NCI-H2107 (cell line): ENCODE measurements at places on chromosomes 7 and 10.

DNA sequence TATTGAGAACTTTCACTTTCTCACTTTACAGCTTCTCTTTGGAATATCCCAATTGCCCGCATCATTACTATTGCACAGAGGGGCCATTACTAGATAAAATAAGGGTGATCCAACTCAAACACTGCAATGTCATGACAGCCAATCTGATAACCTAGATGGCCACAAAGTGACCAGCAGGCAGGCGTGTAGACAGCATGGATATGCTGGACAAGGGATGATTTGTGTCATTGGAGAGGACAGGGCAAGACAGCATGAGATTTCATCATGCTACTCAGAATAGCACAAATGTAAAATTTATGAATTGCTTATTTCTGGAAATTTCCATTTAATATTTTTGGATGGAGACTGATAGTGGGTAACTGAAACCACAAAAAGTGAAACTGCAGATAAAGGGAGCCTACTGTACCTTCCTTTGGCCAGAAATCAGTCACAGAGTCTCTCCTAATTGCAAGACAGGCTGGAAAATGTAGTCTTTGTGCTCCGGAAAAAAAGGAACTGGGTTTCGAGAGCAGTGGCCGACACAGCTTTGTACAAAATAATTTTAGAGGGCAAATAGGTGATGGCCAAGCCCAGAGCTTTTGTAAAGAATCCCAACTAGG, 6.1 kb upstream of the GSDME start:
- no peak for DNase-seq

GRCh38 chr10:1127629-1128028, 71.4 kb downstream of the WDR37 start:
- DNase-seq, result no peak

DNA sequence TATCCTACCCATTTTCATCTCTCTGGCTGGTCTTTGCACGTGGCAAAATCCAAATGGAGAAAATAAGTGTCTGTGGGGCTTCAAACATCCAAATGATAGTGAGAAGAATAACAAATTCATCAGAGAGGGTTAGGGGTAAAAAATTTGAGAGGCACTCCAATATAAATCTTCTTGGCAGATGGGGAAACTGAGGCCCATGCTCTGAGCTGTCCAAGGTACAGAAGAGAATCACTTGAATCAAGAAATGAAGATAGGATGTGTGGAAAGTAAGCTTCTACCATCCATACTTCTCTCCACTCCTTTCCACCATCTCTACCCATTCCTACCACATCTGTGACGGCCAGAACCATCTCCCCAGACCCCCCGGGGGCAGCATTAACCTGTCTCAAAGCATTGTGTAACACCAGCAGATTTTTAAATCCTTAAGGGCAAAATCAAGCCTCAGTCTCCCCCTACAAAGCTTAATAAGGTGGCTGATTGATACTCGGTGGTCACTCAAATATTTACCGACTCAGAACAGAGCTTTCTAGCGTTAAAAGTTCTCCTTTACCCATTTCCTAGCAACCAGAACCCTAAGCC, 818 bp downstream of the GOT1 start:
- no peak for DNase-seq

DNA sequence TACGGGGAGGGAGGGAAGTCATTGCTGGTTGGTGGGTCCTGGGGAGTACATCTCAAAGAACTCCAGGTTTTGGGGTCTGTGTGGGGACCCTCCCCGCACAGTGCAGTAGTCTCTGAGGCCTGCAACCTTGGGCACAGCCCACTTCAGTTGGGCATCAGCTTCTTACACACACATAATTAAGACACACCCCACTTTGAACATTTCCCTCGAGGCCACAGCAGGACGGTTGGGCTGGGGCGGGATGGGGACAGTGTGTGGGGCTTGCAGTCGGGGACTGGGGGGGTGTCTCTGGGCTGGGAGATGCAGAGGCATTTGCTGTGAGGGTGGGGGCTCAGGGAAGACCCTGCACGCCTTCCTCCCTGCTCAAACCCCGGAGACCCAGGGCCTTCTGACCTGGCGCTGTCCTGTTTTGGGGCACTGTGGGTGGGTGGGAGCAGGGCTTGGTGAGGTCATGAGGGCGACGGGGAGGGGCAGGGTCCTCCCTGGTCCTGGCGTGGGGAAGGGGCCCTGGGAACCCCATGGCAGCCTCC, 1.3 kb downstream of the LFNG start:
- no peak for DNase-seq

DNA sequence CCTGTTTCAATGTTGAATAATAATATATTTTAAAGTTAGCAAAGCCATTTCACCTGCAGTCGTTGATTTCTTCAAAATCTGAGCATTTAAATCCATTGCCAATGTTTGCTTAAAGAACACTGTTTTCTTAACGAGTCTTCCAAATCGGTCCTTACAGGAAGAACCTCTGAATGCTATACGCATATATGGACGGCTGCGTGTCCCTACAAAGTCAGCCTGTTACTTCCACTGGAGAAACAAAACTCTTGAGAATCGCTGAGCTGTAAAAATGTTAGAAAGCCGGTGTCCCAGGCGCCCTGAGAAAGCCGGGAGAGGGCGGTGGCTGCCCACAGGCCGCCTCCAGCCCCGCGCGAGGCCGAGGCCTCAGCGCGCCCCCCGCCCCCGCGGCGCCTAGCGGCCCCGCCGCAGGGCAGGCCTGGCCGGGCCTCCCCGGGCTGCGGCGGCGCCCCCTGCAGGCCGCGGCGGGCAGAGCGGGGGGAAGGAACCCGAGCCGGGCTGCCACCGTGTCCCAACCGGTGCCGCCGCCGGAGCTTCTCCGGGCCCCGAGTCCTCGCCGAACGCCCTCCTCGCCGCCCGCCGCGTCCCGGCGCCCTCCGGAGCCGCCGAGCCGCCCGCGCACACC, at the start of gene FHIP2A:
TSS of gene FHIP2A (plus strand) at position 488 of the 622 bp plus-strand sequence. CDS start 299 bp downstream, outside the sequence.
- peak; percentile 40 for DNase-seq

- no peak for DNase-seq
These were observed 132.4 kb downstream of the KIAA1217 start for GRCh38 chr10:24341371-24341770.

DNA sequence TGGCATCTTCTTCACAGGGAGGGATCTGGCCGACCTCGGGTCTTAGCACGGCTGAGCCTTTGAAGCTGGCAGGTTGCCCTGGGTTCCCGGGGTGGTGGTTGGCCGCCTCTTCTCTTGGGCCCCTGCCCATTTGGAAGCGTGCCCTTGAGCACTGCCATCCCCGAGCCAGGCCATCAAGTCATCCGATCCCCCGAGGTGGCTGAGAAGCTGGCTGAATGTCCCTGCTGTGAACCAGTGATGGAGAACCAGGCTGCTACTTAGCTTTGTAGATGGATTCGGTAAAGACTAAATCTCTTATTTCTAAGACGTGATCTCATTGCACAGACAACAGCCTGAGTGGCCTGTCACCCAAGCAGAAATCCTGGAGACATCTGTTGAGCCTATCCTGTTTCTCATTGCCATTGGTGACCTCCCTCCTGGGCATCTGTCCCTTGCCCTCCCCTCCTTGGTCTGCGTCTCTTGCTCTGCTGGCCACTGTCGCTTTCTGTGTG, 74.3 kb downstream of the GRK5 start:
- no peak for DNase-seq

GRCh38 chr10:31149835-31150512, 118.3 kb upstream of the ZNF438 start:
- no peak for DNase-seq

DNA sequence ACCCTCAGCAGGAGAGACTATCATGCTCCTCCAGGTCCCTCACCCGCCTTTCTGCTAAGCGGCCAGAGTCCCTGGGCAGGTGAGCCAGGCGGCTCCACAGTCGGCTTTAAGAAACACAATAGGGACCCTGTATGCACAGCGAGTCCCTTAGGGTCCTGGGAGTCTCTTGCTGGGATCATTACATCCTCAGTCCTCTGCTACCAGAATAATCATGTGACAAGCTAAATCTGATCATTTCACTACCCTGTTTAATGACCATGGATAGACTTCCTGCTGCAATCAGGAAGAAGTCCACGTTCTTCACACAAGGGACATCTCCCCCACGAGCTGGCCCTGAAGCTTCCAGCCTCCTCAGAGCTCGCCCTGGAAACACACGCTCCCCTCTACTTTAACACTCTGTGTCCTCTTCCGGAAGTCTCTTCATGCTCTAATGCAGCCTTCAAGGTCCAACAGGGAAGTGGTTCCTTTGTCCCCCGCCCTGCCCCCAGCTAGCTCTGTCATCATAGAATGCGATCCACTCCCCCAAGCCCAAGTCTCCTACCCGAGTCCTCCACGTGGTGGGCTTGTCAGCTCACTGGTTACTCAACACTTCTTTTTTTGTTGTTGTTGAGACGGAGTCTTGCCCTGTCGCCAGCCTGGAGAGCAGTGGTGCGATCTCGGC, 101.5 kb downstream of the RNF216 start:
- no peak for DNase-seq

GRCh38 chr7:18020138-18020715, 7.4 kb downstream of the PRPS1L1 start:
- no peak for DNase-seq

DNA sequence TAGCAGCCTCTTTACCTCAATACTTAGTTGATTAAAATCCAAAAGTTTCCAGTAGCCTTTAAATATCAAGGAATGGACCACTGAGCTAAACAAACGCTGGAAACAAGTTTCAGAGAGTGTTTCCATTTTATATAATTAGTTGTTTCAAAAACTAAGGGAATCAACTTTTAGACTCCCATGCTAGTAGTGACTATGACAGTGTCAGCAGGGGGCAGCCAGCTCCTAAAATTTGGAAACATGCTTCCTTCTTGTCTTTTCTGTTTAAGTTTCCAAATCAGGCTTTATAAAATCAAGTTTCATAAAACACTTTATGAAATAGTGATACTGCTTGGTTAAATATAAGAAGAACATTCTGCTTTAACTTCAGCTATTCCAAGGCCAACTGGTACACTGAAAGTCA, 138.2 kb upstream of the TMEM229A start:
- no peak for DNase-seq

- DNase-seq, result no peak
These were observed 187.3 kb downstream of the DPY19L1 start for GRCh38 chr7:34849986-34850385.

GRCh38 chr10:93856349-93857145, 37.2 kb upstream of the SLC35G1 start:
- DNase-seq, result no peak

DNA sequence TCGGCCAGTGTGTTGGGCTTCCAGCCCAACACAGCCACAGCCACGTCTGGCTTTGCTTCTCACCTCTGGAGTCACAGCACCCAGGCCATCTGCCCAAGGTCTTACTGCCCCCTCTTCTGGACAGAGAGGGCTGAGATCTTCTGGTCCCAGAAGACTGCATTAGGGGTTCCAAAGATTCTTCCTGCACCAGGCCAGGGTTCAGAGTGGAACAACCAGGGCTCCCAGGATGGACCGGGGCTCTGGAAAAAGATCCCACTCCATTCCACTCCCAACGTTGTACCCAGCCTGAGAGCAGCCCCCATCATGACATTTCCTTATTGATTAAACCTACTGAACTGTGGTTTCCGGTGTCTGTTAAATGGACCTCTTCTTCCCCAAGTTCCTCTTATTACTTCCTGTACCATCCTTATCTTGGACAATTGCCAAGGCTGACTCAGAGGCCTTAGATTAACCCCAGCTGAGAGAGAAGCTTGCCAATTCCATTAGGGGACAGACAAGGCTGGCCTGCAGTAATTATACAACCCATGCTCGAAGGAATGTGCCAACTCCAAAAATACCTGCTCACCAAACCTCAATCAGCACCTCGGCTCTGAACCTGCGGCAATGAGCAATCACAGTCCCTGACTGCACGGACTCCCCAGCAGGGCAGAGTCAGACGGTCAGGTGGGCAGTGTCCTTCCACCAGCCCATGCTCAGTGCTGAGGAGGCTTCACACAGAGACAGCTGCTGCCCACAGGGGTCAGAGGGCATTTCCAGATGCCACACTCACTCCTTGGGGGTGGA, 47.9 kb upstream of the NPFFR1 start:
- DNase-seq, result no peak

GRCh38 chr7:127057918-127058317, 194.8 kb downstream of the GRM8 start:
- DNase-seq, result no peak

GRCh38 chr7:105257338-105257737, 131.4 kb downstream of the SRPK2 start:
- DNase-seq, result no peak

- DNase-seq, result no peak
These were observed 211.9 kb downstream of the CXCL12 start for GRCh38 chr10:44172883-44173607.

GRCh38 chr7:44534501-44534900, 6.6 kb downstream of the NPC1L1 start:
- no peak for DNase-seq

DNA sequence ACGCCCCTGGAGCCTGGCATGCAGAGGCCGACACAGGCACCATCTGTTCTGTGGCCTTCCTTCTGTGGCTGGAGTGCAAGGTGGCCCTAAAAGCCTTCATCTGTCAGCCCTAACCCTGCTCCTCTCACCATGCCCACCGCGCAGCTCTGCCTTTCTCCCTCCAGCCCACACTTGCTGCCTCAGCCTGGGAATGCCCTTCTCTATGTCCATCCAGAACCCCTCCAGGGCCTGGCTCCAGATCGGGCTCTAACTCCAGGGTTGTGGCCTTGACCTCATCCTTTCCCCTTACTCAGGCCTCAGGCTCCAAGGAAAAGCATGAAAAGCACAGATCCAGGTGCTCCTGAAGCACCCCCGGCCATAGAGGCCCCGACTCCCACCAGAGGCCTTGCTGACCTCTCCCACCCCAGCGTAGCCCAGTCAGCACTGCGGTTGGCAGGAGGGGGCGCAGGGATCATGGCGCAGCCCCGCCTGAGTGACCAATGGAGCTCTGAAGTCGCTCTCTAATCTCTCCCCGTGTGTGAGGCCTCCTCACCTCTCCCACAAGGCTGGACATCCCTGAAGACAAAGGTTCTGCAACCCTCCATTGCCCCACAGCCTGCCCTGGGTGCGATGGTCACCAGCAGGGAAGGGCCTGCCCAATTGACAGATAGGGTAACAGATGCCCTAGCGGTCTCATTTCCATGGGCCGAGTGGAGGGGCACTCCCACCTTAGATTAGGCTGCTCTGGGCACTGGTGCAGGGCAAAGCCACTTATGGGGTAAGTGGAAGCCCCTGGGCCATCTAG, 9.2 kb downstream of the ZCCHC24 start:
- no peak for DNase-seq

- no peak for DNase-seq
These were observed 79.7 kb downstream of the ALOX5 start for GRCh38 chr10:45453639-45454255.

DNA sequence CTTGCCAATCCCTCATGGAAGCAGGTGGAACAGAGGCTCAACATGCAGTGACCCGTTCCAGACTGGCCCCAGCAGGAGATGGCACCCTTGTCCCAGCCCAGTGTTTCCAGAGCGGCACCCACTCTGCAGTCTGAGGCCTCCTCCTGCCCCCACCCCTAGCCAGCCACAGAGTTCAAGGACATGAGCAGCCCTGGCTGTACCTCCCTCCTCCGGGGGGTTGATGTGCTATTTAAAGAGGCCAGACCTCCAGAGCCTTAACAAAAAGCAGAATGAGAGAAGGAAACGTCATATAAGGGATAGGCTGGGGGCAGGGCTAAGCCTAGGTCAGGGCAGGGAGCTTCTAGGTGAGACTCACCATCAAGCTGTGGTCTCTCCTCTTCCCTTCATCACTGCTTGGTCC, 115.7 kb upstream of the NANOS1 start:
- DNase-seq, result no peak

GRCh38 chr10:108069096-108069495, 904.6 kb upstream of the SORCS1 start:
- DNase-seq, result no peak
